ENCODE measurements at places on chromosomes 2 and 18. TPM values are rescaled to one million over a fixed set of nuclear protein-coding genes. Genes with fewer than 3 reads are reported as not detected.

TUBA3E gene
- total RNA-seq, result not detected

TWIST2 gene
- total RNA-seq, result 17.8 TPM

POTEJ gene
- total RNA-seq, result not detected

CXCR1 gene
- not detected for total RNA-seq

RBFA gene
- 28.1 TPM for total RNA-seq

LYPD1 gene
- total RNA-seq, result 21.7 TPM

GALR1 gene
- total RNA-seq, result not detected

SERPINB3 gene
- not detected for total RNA-seq

SCN1A gene
- 0.25 TPM for total RNA-seq

SPEG gene
- 11.1 TPM for total RNA-seq

GALNT1 gene
- total RNA-seq, result 292 TPM

ANKRD30B gene
- not detected for total RNA-seq

SFTPB gene
- not detected for total RNA-seq

GCG gene
- not detected for total RNA-seq

ASB18 gene
- not detected for total RNA-seq

IL36RN gene
- total RNA-seq, result not detected

UGT1A8 gene
- total RNA-seq, result not detected

TBR1 gene
- not detected for total RNA-seq

CTLA4 gene
- not detected for total RNA-seq

HOXD13 gene
- not detected for total RNA-seq

LAMA1 gene
- total RNA-seq, result 0.92 TPM

DLX2 gene
- 0.13 TPM for total RNA-seq

KCNJ3 gene
- not detected for total RNA-seq

SCN3A gene
- 0.13 TPM for total RNA-seq

APLF gene
- 3.6 TPM for total RNA-seq

ESPNL gene
- 0.40 TPM for total RNA-seq

CHMP3 gene
- 176 TPM for total RNA-seq

MERTK gene
- total RNA-seq, result 4.9 TPM

SCN7A gene
- not detected for total RNA-seq

ALPP gene
- total RNA-seq, result not detected

L3MBTL4 gene
- under 0.01 TPM for total RNA-seq

C2orf80 gene
- not detected for total RNA-seq

NOL4 gene
- total RNA-seq, result not detected

MRO gene
- total RNA-seq, result not detected

FOXD4L1 gene
- 0.06 TPM for total RNA-seq

CDK5R2 gene
- not detected for total RNA-seq

COL6A3 gene
- 651 TPM for total RNA-seq

LCT gene
- total RNA-seq, result not detected

ANKRD36 gene
- total RNA-seq, result 25.5 TPM

CCDC68 gene
- total RNA-seq, result 3.9 TPM

CDK15 gene
- 0.12 TPM for total RNA-seq

ST3GAL5 gene
- 13.3 TPM for total RNA-seq

CLHC1 gene
- total RNA-seq, result 10.4 TPM

COL4A3 gene
- total RNA-seq, result 16.2 TPM

LRRTM1 gene
- not detected for total RNA-seq

MROH2A gene
- total RNA-seq, result not detected

INPP4A gene
- total RNA-seq, result 21.8 TPM

CNOT11 gene
- total RNA-seq, result 16.2 TPM

SLC16A14 gene
- 6.2 TPM for total RNA-seq

Measured in aortic smooth muscle cell (primary cell).